Stimulated activated CD8-positive, alpha-beta memory T cell treated with anti-CD3 and anti-CD28 coated beads, Interleukin-15, amount 100 ng/mL, for 4 hours (primary cell): ENCODE measurements at places on chromosomes 3 and 15.

GRCh38 chr15:33445984-33446383, 135.2 kb downstream of the RYR3 start:
- DNase-seq = no peak

DNA sequence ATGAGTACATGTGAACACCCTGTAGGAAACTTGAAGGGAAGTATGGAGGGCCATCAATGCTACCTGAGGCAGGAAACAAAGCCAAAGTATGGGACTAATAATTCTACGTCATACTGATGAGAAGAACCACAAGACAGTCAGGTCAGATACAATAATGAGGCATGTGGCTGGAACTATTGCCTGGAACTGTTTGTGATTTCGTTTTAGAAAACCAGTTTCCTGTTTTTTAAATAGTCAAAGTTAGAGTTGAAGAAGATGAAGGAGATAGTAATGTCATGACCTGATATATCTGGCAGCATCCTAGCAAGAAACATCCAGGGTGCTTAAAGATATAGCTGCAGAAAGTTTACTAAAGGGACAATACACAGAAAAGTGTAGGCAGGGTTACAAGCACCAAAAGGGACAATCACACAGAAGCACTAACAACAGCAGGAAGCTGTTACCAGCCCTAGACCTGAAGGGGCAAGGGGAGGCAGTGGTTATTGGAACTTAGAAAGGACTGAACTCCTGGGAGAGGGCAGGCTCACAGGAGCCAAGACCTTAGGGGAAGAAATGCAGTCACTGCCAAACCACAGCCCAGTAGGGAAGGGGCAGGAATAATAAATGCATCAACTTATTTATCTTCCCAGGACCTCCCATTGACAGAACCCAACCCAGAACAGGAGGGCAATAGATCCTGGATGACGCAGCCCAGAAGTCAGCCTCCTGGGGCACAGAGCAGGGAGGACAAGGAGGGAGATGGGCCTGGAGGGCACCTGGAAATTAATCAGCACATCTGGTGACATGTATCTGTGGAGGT, 302.1 kb upstream of the STT3B start:
- DNase-seq = no peak

- DNase-seq = no peak
Observed at GRCh38 chr3:154121701-154122551, 736 bp downstream of the ARHGEF26 start.

- DNase-seq = no peak
Observed at GRCh38 chr3:87423336-87423735, 147.0 kb upstream of the POU1F1 start.

- DNase-seq = no peak
Observed at GRCh38 chr15:40600956-40601355, 6.9 kb downstream of the KNL1 start.

DNA sequence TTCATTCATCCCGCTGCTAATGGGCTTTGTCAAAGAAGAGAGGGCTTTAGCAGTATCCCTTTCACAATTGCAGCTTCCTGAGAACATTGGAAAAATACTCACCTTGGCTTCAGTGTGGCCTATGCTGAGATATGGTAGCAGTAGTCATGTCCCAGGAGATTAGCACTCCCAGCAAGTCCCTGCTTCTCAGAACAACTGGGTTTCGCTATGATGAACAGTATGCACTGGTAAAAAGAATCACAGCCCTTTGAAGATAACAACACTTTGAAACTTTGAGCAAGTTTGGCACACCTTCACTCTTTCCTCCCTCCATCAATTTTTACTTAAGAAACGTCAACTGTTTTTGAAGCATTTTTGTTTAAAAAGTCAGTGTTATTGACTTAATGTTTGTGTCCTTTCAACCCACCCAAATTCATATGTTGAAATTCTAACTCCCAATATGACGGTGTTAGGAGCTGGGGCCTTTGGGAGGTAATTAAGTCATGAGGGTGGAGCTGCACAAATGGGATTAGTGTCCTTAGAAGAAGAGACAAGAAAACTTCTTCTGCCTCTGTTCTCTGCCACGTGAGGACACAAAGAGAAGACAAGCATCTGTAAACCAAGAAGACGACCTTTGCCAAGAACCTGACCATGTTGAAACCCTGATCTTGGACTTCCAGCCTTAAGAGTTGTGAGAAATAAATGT, 17.8 kb upstream of the PLSCR4 start:
- DNase-seq = no peak

DNA sequence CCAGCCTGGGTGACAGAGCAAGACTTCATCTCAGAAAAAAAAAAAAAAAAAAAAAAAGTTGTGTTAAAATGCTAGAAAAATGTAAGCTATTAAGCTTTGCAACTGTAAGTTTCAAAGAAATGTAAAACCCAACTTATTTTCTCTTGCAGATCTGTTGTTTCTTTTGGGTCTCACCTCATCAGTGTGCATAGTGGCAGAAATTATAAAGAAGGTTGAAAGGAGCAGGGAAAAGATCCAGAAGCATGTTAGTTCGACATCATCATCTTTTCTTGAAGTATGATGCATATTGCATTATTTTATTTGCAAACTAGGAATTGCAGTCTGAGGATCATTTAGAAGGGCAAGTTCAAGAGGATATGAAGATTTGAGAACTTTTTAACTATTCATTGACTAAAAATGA, 25.6 kb downstream of the ASTE1 start:
- DNase-seq = no peak

DNA sequence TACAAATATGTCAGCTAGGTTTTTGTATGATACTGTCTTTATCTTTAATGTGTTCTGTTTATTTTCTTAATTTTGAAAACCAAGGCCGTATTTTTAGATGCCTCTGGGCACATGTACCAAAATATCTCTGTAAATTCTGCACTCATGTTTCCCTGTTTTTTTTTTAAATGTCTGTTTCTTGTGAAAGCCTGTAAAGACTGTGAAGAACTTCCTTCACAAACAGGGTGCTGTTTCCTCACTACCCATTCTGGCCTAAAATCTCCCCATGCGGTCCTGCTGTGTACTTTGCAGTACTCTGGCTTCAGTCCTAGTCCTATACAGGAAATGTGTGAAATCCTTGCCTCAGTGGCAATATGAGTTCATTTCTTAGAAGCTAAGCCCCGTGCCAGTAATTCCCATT, 133.4 kb upstream of the ZBTB20 start:
- DNase-seq = no peak

GRCh38 chr3:13060341-13060910, 12.8 kb downstream of the IQSEC1 start:
- DNase-seq = no peak

DNA sequence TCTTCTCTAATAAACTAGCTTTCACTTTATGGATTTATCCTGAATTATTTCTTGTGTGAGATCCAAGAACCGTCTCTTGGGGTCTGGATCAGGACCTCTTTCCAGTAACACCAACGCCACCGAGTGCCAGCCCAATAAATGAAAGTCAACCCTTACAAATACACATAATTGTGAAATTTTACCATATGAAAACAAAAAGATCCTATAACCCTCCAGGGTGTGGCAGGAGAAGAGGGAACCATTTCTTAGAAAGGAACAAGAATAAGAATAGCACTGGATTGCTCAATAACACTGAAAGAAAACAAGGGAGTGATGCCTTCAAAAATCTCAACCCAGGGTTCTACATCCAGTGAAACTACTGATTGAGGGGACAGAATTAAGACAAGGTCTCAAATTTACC, 51.6 kb upstream of the ACKR4 start:
- no peak for DNase-seq

- no peak for DNase-seq
Observed at GRCh38 chr3:99838755-99839154, 21.1 kb downstream of the CMSS1 start.

- no peak for DNase-seq
Observed at GRCh38 chr15:69914960-69915359, 182.8 kb downstream of the TLE3 start.

DNA sequence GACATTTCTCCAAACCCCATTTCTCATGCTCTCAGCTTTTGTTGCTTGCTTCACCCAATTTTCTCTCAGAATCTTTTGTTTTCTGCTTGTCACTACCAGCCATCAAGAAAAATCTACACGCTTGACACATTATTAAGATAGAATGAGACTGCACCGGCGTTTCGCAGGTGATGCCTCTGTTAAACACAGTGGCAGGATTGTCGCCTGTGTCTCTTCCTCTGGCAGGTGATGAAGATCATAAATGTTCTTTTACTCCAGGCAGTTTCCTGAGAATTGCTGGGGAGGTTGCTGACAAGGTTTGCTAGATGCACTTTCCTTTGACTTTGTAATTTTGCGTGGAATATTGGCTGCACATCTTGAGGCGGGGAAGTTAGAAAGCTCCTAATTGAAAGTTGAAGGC, 75.4 kb downstream of the IL1RAP start:
- DNase-seq = no peak
